ENCODE measurements at places on chromosomes 12 and 14.
A peak's percentile ranks its signal among the peaks of the same experiment; 100 is the strongest.

GRCh38 chr12:42705863-42706262, 116.3 kb upstream of the PRICKLE1 start:
- no peaks in the 10 kb centered on the region for H3K4me1 ChIP-seq
- no peaks in the 10 kb centered on the region for H3K27me3 ChIP-seq
- no peak overlapping the region for H3K27ac ChIP-seq
- DNase-seq: no peak
- no peak overlapping the region for H3K4me3 ChIP-seq

GRCh38 chr12:47024463-47024862, 55.0 kb upstream of the PCED1B start:
- no peaks in the 10 kb centered on the region for H3K27me3 ChIP-seq
- no peak overlapping the region for H3K27ac ChIP-seq
- H3K4me3 ChIP-seq: no peak overlapping the region
- no peak for DNase-seq
- no peaks in the 10 kb centered on the region for H3K4me1 ChIP-seq

- H3K4me3 ChIP-seq: no peak overlapping the region
- H3K4me1 ChIP-seq: no peaks in the 10 kb centered on the region
- H3K27me3 ChIP-seq: no peaks in the 10 kb centered on the region
- DNase-seq: peak; percentile 55
Observed at GRCh38 chr14:100662879-100663760, 63.6 kb upstream of the DLK1 start.

- no peaks in the 10 kb centered on the region for H3K4me1 ChIP-seq
- no peaks in the 10 kb centered on the region for H3K36me3 ChIP-seq
- H3K4me3 ChIP-seq: no peak overlapping the region
- DNase-seq: peak; percentile 54
- H3K27ac ChIP-seq: no peak overlapping the region
- H3K27me3 ChIP-seq: no peaks in the 10 kb centered on the region
Observed at GRCh38 chr14:46322076-46322475, 329.5 kb downstream of the RPL10L start.

DNA sequence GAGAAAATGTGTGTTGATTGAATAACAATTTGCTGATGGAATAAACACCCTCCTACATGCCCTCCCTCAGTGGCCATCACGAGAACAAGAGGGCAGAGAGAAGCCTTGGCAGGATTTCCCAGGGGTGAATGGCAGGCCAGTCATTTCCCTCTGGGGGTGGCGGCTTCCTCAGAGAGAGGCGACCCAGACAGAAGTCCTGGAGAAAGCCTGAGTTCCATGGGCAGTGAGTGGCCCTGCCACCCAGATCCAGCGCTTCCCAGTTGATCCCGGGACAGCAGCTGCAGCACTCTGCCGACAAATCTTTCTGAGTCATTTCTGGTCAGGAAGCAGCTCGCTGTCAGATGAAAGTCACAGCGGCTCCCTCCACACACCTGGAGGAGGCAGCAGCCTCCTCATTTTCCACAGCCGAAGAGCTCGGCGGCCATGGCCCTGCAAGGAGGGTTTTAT, 123.0 kb downstream of the SCARB1 start:
- no peak overlapping the region for H3K27ac ChIP-seq
- no peaks in the 10 kb centered on the region for H3K36me3 ChIP-seq
- H3K27me3 ChIP-seq: no peaks in the 10 kb centered on the region
- no peak overlapping the region for H3K4me3 ChIP-seq

GRCh38 chr14:94649543-94650443, 37.6 kb downstream of the SERPINA3 start:
- no peak for DNase-seq
- H3K4me3 ChIP-seq: no peak overlapping the region
- H3K36me3 ChIP-seq: no peaks in the 10 kb centered on the region
- H3K27ac ChIP-seq: no peak overlapping the region
- H3K4me1 ChIP-seq: no peaks in the 10 kb centered on the region

DNA sequence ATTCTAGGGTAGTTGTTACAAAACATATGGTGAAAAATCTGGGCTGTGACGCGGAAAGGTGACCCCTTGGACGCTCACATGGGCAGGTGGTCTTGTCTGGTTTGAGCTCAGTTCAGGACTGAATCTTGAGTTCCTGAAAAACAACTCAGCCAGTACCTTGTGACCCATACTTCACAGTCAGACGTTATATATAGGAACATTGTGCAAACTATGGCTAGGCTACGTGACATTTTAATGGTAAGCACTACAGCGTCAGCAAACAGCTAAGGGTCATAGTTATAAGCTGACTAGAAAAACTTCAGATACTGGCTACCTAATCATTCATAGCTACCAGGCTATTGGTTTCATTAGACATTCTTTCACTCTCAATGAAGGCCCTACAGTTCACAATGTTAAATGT, 14.8 kb upstream of the EDDM3A start:
- DNase-seq: peak; percentile 7
- no peak overlapping the region for H3K4me3 ChIP-seq
- H3K27ac ChIP-seq: no peak overlapping the region
- H3K27me3 ChIP-seq: no peaks in the 10 kb centered on the region
- no peaks in the 10 kb centered on the region for H3K4me1 ChIP-seq

- no peaks in the 10 kb centered on the region for H3K4me1 ChIP-seq
- H3K27ac ChIP-seq: no peak overlapping the region
- H3K4me3 ChIP-seq: no peak overlapping the region
- no peak for DNase-seq
- H3K36me3 ChIP-seq: peaks cover 3% of the 10 kb centered on the region
Observed at GRCh38 chr12:62588916-62589315, 122.3 kb downstream of the MON2 start.

GRCh38 chr14:68709007-68709406, 83.9 kb downstream of the ZFP36L1 start:
- no peaks in the 10 kb centered on the region for H3K36me3 ChIP-seq
- H3K27me3 ChIP-seq: no peaks in the 10 kb centered on the region
- H3K27ac ChIP-seq: no peak overlapping the region
- DNase-seq: no peak

GRCh38 chr14:52267501-52268278, at the start of gene PTGDR:
TSS of gene PTGDR (plus strand) at chr14:52267698. CDS start at chr14:52267815, 117 bp downstream.
- DNase-seq: no peak
- peaks cover 8% of the 10 kb centered on the region for H3K4me1 ChIP-seq
- peak within 1 kb of the TSS; percentile 26 for H3K4me3 ChIP-seq
- no peak within 1 kb of the TSS for H3K27ac ChIP-seq
- H3K36me3 ChIP-seq: no peaks in the 10 kb centered on the region

Measured in trophoblast cell (in vitro differentiated cells and primary cell).